ENCODE measurements at places on chromosomes 13 and 19. TPM values are rescaled to one million over a fixed set of nuclear protein-coding genes. Genes with fewer than 3 reads are reported as not detected.

PSG11 gene
- total RNA-seq: not detected

GPR12 gene
- not detected for total RNA-seq

DNA sequence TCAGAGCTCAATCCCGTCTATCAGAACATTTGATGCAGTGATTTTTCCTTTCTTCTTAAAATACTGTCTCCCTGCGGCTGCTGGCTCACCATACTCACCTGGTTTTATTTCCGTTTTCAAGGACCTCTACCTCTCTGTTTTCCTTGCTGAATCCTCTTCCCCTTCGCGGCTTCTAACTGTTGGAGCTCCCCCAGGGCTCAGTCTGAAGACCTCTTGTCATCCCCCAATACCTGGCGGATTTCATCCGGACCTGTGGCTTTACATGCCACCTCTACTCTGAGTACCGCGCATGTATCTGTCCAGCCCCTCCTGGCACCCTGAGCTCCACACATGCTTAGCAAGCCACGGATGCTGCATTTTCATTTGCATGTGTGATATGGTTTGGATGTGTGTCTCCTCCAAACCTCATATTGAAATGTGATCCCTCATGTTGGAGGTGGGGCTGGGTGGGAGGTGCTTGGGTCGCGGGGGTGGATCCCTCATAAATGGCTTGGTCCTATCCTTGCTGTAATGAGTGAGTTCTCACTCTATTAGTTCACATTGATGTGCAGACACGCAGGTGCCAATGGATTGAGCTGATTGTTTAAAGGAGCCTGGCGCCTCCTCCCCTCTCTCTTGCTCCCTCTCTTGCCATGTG lies 106.2 kb upstream of the LSM14A start:
- H3K27ac ChIP-seq: no peak overlapping the region
- DNase-seq: no peak
- no peaks in the 10 kb centered on the region for H3K36me3 ChIP-seq

DBP gene
- 25.1 TPM for total RNA-seq

GRCh38 chr13:99973163-99973807 lies 1.7 kb upstream of the ZIC5 start:
- no peak for DNase-seq
- H3K4me3 ChIP-seq: no peak overlapping the region
- no peaks in the 10 kb centered on the region for H3K36me3 ChIP-seq
- no peak overlapping the region for H3K27ac ChIP-seq
- peaks cover 52% of the 10 kb centered on the region for H3K27me3 ChIP-seq

DNA sequence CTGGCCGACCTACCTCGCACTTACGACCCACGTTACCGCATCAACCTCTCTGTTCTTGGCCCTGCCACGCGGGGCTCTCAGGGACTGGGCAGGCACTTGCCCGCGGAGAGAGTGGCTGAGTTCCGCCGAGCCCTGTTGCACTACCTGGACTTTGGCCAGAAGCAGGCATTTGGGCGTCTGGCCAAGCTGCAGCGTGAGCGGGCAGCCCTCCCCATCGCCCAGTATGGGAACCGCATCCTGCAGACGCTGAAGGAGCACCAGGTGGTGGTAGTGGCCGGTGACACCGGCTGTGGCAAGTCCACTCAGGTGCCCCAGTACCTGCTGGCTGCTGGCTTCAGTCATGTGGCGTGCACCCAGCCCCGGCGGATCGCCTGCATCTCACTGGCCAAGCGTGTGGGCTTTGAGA lies 4.2 kb downstream of the DHX34 start:
- peaks cover 54% of the 10 kb centered on the region for H3K36me3 ChIP-seq
- no peaks in the 10 kb centered on the region for H3K4me1 ChIP-seq
- H3K4me3 ChIP-seq: no peak overlapping the region
- no peak for DNase-seq
- H3K27me3 ChIP-seq: no peaks in the 10 kb centered on the region
- no peak overlapping the region for H3K27ac ChIP-seq

DNA sequence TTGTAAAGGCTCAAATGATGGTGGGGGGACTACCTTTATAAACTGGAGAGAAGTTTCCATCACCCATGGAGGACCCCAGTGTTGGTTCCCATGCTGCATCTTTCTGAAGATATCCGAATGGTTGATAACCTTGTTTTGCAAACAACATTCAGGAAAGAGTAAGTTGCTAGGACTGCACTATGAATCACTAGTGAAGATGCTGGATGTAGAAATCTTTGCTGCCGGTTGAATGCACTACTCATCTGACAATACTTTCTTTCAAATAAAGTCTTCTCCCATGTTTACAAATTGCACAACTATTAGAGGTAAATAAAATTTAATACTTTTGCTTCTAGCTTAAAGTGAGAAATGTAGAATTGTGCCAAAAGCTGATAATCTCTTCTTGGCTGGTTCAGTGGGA lies 198.4 kb upstream of the SLITRK6 start:
- no peak overlapping the region for H3K4me3 ChIP-seq
- no peak for DNase-seq
- H3K27me3 ChIP-seq: no peaks in the 10 kb centered on the region
- no peak overlapping the region for H3K27ac ChIP-seq

- H3K4me3 ChIP-seq: no peak overlapping the region
- no peak for DNase-seq
- H3K4me1 ChIP-seq: no peaks in the 10 kb centered on the region
- H3K27ac ChIP-seq: no peak overlapping the region
- H3K36me3 ChIP-seq: no peaks in the 10 kb centered on the region
- no peaks in the 10 kb centered on the region for H3K27me3 ChIP-seq
Measured at GRCh38 chr13:93765062-93765461, 538.5 kb downstream of the GPC6 start.

DNA sequence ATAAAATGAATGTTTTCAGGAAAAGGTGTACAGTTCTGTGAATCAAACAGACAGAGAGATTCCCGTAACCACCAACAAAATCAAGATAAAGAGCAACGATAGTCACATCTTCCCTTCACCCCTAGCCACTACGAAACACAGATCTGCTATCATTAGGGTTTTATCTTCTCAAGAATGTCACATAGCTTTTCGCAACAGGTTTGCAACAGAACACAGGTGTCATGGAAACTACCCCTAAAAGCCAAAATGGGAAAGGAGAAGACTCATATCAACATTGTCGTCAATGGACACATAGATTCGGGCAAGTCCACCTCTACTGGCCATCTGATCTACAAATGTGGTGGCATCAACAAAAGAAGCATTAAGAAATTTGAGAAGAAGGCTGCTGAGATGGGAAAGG lies 11.1 kb downstream of the GPR42 start:
- no peaks in the 10 kb centered on the region for H3K36me3 ChIP-seq
- H3K27ac ChIP-seq: no peak overlapping the region
- H3K4me1 ChIP-seq: no peaks in the 10 kb centered on the region
- no peak for DNase-seq
- H3K27me3 ChIP-seq: no peaks in the 10 kb centered on the region
